ENCODE measurements at places on chromosomes 7 and 10.

- DNase-seq: no peak
Observed at GRCh38 chr10:79393221-79393923, 46.1 kb downstream of the PPIF start.

GRCh38 chr10:65571011-65571570 is 1354.7 kb upstream of the LRRTM3 start:
- no peak for DNase-seq

- no peak for DNase-seq
Observed at GRCh38 chr10:3785851-3786271, 852 bp upstream of the KLF6 start.

DNA sequence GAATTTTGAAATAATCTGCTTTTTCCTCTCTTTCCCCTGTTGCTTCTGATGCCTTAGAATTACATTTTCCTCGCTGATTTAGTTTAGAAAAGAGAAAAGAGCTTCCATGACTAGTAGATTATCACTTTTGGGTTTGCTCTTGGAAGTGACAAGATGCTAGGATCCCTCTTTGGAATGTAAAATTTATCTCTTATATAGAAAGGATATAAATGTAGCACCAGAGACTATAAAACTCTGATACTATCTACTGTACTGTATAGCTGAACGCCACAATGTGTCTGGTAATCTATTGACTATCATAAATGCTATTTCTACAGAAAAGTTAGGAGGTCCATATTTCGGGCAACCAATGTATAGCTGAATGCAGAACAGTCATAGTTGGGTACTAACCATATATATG is 1.1 kb upstream of the HDAC9 start:
- DNase-seq: no peak

GRCh38 chr7:5231811-5232484 is 41.9 kb downstream of the WIPI2 start:
- DNase-seq: peak; percentile 84

- DNase-seq: no peak
Observed at GRCh38 chr10:27382176-27382575, 121.9 kb upstream of the RAB18 start.

GRCh38 chr7:43756368-43757072 is 2.0 kb upstream of the BLVRA start:
- DNase-seq: no peak

GRCh38 chr10:113680190-113681111 is 739 bp downstream of the CASP7 start:
- peak; percentile 49 for DNase-seq

DNA sequence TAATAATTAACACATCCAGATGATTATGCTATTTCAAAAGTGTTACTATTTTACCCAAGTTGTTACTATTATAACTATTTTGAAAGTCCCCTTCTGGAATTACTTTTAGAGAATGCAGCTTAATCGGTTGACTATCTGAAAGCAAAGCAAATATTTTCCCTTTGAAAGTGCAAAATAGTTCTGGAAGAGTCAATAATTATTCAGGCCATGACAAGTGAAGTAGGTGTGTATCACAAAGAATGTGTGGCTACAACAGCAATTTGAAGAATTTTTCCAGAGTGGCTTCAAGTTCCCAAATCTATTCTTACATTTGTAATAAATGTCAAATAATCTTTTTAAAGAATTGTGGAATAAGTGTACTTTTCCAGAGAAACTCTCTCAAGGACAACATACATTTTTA is 42.8 kb downstream of the RNLS start:
- DNase-seq: no peak

GRCh38 chr7:92823042-92823441 is 13.3 kb downstream of the CDK6 start:
- DNase-seq: no peak

- no peak for DNase-seq
Observed at GRCh38 chr7:47902013-47902412, 46.3 kb downstream of the PKD1L1 start.

GRCh38 chr7:22476824-22477223 is 23.2 kb downstream of the STEAP1B start:
- no peak for DNase-seq

GRCh38 chr7:43645699-43646226 is 62.9 kb downstream of the STK17A start:
- DNase-seq: no peak

DNA sequence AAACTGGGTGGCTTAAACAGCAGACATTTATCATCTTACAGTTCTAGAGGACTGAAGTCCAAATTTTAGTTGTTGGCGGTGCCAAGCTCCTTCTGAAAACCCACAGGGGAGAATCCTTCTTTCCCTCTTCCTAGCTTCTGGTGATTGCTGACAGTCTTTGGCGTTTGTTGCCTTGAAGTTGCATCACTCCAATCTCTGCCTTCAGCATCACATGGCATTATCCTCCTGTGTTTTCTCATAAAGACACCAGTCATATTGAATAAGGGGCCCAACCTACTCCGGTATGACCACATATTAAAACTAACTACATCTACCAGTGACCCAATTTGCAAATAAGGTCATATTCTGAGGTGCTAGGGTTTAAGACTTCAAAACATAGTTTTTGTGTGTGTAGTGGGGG is 472.1 kb upstream of the IGFBP3 start:
- no peak for DNase-seq

GRCh38 chr7:102459221-102459844 is 5.3 kb downstream of the ALKBH4 start:
- DNase-seq: no peak

DNA sequence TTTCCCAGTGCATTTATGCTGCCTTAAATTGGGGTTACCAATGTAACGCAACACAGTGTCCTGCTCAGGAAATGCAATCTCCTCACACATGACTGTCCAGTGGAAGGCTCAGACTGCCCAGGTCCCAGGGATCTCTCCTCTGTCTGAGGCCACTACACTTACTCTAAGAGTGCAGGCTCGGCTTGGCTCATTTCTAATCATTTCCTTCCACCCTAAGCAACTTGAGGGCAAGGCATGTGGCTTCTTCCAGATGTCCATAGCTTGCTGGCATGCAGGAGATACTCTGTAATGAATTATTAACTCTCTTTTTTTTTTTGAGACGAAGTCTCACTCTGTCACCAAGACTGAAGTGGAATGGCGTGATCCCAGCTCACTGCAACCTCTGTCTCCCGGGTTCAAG is 23.7 kb downstream of the PLAC9 start:
- DNase-seq: no peak

- peak; percentile 82 for DNase-seq
Observed at GRCh38 chr10:92689663-92690210, at the start of gene HHEX. Gene HHEX, plus strand, starts transcription at chr10:92689955. Its CDS starts 32 bp downstream, at chr10:92689987.

DNA sequence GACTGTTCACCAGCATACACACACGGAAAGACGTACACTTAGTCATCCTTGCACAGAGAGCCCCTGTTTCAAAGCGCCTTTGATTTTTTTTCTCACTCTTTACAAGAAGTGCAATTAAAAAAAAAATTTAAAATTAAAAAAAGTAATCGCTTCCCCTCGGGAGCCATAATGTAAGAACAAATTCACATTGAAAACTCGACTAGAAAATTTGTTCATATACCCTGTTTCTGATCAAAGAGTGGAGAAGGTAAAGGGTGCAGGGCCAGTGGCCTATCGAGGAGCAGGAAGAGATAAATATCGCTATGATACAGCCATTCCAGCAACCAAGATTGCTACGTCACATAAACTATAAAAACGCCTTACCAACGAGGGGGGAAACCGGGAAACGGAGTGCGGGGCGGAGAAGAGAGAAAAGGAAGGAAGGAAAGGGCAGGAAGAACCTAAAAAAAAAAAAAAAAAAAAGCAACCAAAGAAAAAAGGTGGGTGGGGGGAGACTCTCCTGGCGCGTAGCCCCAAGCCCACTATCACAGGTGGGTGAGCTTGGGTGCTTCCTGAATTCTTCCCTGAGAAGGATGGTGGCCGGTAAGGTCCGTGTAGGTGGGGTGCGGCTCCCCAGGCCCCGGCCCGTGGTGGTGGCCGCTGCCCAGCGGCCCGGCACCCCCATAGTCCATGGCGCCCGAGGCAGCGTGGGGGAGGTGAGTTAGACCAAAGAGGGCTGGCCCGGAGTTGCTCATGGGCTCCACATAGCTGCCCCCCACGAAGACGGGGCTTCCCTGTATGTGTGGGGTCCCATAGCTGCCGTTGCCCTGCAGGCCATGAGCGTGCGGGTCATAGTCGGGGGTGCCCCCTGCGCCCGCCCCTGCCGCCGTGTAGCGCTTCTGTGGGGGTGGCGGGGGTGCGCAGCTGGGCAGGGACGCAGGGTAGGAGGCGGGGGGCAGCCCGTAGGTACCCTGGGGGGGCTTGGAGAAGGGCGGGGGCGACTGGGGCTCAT is 5.2 kb upstream of the HOXA2 start:
- no peak for DNase-seq

DNA sequence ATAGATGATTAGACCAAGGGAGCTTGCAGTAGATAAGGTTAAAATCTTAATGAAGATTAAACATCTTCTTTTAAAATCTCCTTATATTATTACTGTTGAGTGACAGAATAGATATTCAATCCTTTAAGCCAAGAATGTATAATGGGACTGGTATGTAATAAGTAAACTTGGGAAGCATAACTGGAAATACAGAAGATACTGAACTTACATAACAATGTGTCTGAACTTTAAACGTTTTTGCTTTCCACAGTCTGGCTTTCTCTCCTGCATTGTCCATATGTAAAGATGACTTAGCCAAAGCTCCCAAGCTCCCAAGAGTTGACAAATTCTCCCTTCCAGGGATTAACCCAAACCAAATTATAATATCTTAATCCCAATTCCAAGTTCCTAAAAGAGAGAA is 129.8 kb downstream of the KCND2 start:
- DNase-seq: no peak

DNA sequence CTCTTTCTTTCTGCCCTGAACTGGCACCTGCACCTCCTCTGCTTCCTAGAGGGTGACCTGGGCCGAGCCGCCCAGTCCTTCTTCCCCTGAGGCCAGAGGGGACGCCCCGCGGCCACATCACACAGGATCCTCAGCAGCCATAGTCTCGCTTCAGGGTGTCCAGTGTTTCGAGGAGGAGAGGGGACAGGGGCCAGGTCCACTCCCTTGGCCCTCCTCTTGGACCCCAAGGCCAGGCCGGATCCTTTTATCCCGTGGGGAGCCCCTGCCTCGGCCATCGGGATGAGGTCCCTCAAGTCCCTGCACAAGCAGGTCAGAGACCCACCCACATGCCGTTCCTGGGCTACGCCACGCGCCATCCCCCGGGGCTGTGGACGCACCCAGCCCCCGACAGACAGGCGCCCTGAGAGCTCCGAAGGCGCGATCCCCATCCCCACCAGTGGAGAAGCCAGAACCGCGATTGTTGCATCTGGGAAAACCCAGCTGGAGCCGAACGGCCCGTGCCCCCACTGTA is 3.6 kb downstream of the BHLHA15 start:
- DNase-seq: no peak

- no peak for DNase-seq
Observed at GRCh38 chr7:80386686-80387085, 125.2 kb downstream of the GNAT3 start.

DNA sequence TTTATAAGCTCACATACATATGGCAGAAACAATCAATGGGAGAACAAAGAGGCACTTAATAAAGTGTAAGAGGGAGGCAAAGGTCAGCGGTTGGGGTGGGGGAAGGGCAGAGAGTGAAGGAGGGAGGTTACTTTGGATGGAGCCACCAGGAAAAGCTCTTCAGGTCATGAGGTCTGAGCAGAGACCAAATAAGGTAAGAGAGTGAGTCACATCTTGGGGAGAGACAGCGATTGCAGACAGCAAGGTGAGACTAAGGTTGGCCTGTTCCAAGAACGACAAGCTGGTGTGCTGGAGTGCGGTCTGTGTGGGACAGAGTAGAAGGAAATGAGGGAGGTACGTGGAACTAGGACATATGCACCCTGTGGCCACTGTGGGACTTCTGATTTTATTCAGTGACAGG is 74.3 kb upstream of the TOMM7 start:
- no peak for DNase-seq

- DNase-seq: no peak
Observed at GRCh38 chr7:151175793-151176311, 8.4 kb upstream of the GBX1 start.

- DNase-seq: no peak
Observed at GRCh38 chr7:116018731-116019130, 11.8 kb downstream of the TFEC start.

DNA sequence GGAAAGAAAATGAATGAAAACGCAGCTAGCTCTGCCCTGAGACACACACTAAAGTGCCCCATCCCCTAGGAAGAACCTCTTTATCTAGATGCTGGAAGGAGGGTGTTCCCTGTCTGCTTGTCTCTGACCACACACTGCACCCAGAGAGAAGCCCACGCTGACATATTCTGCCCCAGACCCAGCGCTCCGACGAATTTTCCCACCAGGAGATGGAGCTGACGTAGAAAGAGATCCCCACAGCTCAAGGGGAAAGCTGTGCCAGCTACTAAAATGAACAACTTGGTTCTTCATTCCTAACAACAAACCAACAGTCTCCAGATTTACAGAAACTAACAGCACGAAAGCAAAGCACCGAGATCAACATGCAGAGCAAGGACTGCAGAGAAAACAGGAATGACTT is 73.3 kb downstream of the KIAA1549 start:
- no peak for DNase-seq

GRCh38 chr10:101122270-101123084 is 8.6 kb upstream of the TLX1 start:
- DNase-seq: no peak

- DNase-seq: no peak
Observed at GRCh38 chr7:31249671-31250070, 90.9 kb downstream of the NEUROD6 start.

DNA sequence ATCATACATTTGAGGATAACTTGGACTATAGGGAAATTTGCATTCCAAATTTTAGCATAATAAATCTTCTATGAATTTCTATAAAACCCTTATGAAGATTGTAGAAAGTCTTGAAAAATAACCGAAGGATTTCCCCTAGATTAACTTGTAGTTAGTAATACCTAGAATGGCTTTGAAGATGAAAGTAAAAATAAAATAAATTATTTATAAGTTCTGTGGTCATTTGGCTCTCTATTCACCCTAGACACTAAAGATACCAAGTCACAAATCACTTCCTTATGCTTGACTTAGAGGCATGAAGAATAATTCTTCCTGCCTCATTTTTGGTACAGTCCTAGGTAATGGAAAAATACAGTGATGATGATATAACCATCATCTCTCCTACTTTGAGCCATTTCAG is 79.3 kb downstream of the CSTF2T start:
- no peak for DNase-seq

GRCh38 chr10:121668314-121669027 is 70.2 kb upstream of the FGFR2 start:
- DNase-seq: no peak

DNA sequence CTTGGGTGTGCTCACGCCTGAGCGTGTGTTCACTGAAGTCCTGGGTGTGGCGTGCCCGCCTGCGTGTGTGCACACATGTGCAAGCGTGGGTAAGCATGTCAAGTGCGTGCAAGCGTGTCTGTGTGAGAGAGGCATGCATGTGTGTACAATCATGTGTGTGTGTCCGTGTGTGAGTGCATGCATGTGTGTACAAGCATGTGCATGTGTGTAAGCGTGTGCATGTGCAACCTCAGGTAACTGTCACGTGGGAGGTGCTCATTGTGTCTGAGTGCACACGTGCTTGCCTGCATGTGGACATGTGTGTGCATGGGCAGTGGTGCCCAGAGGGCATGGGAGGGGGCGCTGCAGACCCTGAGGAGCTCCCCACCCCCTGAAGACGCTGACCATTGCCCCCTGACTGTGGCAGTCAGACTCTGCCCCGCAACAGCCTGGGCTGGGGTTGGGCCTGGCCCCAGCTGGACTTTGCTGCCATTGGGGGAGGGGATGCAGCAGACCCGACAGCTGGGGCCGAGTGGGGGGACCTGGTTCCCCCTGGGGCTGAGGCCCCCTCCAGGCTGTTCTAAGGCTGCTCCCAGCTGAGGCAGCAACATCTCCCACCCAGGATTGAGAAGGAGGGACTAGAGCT is 88.1 kb downstream of the UNCX start:
- no peak for DNase-seq

GRCh38 chr10:123848564-123849457 is 42.8 kb downstream of the CPXM2 start:
- no peak for DNase-seq
